ENCODE measurements at places on chromosomes 5 and 9.

DNA sequence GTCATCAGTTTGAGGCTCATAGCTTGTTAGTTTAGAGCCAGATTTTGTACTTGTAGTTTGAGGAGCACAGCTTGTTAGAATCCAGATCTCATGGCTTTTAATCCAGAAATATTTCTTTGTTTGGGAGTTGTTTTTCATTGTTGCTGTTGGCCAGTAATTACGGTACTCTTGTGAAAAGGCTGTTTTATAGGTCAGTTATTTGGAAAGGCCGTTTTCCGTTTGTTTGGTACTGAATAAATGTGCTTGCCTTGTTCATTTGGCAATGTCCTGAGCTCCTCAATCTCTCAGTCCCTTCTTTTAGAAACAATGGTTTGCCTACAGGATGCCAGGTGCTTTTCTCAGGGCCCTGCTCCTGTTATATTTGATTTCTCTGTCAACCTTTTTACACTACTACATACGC is 4.5 kb upstream of the MOB3B start:
- DNase-seq = no peak

GRCh38 chr5:7638456-7638855 is 212.5 kb downstream of the CFAP90 start:
- DNase-seq = no peak

- no peak for DNase-seq
These were observed 217.5 kb upstream of the OTULINL start for GRCh38 chr5:14364096-14364495.

DNA sequence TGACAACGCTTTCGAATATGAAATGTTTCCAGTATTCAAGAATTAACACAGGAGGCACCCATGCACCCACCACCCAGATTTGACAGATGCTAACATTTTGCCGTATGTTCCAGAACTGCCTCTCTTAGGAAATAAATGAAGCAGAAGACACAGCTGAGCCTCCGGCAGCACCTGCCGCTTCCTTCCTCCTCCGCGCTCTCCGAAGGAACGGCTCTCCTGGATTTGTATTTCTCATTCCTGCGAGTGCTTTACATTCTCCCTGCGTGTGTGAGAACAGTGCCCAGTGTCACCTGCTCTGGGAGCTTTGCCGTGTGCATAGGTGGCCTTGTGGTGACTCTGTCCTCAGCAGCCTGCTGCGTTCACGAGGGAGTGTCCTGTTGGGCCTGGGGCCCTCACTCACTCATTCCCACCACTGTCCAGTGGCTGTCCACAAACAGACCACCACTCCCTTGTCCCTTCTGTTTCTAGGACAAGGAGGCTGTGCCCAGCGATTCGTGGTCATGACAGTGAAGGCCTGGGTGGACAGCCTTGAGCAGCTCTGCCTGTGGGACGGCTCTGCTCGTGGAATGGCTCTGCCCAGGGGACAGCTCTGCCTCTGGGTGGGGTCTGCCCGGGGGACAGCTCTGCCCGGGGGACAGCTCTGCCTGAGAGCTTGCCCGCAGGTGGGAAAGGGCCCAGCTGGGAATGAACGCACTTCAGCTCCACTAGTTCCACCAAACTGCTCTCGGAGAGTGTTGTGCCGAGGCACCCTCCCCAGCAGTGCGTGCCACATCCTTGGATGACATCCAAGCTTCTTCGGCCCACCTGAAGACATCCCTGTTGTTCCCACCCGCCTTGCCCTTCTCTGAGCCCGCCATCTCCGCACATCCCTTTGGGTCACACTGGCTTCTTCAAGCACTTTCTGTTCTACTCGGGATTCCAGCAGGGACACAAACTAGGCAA is 170.5 kb upstream of the PPP1R26 start:
- DNase-seq = no peak

GRCh38 chr5:120396186-120396585 is 67.9 kb upstream of the PRR16 start:
- DNase-seq = no peak
